HuH-7 (cell line): ENCODE measurements at places on chromosomes 16 and 17.
A peak's percentile ranks its signal among the peaks of the same experiment; 100 is the strongest.

- DNase-seq: no peak
Measured at GRCh38 chr16:30692396-30693064, 6.4 kb upstream of the SRCAP start.

GRCh38 chr17:17537311-17538099 lies 41.3 kb upstream of the RASD1 start:
- DNase-seq: no peak

DNA sequence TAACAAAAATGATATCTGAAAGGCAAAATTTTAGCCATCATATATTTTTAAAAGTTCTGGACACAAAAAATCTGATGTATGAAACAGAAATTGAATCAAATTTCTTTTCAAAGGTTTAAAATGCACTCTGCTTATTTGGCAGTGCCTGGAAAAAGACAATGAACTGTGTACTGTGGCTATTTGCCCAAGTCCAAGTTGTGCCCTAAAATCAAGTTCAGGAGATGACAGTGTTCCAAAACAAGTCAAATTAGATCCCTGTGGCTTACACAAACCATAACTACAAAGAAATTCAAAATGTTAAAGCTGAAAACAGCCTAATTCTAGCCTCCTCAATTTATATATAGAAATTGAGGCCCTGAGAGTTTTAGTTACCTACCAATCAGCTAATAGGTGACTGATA lies 25.6 kb downstream of the CMC2 start:
- DNase-seq: no peak

GRCh38 chr17:18267927-18268711 lies 7.7 kb downstream of the MIEF2 start:
- no peak for DNase-seq

DNA sequence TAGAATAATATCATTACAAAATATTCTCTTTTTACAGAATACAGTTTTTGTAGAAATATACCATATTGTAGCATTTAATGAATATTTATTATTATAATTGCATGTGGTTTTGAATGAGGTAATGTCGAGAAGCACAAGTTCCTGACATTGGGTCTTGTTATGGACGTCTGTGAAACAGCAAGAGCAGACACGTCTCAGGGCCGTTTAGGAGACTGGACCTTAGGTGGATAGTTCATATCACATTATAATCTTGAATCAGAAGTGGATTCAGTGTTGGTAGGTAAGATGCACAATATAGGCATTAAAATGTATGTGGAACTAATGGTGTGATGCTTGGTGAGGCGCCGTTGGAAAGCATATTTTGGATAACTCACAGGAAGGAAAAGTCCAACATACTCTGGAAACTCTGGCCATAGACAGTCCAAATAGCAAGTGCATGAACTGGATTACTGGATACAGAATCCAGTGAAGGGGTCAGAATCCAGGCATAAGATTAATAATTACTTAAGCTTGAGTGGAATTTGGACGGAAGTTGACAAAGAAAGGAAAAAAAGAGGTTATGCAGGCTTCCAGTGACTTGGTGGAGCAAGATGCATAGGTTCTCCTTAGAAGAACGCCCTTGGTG lies 17.2 kb downstream of the ABCA8 start:
- peak; percentile 7 for DNase-seq

DNA sequence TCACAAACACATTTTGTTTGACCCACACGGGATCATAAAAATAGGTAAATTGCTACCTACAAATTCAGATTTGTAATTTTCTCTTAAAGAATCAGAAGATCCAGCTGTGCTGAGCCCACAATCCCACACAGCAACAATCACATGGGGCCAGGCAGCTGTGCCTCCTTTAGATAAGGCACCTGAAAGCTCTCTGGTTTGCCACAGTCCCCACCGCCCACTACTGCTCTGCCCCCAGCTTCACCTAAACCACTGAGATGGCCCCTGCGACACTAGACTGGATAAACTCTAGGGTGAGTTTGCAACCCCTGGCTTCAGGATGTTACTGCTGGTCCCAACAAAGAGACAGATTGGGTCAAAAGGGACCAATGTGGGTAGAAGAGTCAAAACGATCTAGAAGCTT lies 96.8 kb downstream of the GSG1L start:
- no peak for DNase-seq

GRCh38 chr16:73028721-73029361 lies 19.1 kb downstream of the ZFHX3 start:
- no peak for DNase-seq

- DNase-seq: no peak
Measured at GRCh38 chr17:79018370-79018695, 5.6 kb upstream of the C1QTNF1 start.

DNA sequence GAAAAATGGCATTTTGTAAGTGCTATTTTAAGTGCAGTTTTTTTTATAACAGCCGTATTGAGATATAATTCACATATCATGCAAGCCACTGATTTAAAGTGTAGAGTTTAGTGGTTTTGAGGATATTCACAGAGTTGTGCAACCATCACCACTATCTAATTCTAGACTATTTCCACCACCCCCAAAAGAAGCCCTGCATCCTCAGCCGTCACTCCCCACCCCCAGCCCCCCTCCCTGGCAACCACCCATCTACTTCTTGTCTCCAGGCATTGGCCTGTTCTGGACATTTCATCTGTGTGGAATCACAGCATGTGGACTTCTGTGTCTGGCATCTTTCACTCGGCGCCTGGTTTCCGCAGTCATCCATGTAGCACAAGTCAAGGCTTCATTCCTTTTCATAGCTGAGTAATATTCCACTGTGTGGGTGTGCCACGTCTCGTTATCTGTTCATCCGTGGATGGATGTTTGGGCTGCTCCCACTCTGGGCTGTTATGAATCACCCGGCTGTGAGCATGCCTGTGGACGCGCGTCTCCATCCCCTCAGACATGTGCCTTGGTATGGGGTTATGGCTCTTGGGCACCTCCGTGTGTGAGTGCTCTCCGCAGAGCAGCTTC lies 138.4 kb upstream of the CIBAR2 start:
- DNase-seq: no peak

DNA sequence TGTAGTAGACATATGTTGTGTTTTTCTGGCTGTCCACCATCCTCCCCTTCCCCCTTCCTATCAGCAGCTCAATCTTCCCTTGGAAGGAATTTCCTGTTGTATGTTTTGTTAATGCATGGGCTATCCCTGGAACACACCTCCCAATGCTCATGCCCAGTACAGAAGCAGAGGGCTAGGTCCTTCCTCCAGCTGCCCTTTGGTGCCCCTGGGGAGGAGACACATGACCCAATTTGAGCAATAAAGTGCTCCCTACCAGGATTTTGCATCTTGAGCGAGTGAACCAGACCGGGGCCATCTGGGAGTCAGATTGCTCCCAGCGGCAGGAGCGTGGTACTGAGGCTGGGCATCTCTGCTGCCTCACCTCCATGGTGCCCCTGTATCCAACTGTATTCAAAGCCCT lies 141.5 kb upstream of the MED13 start:
- no peak for DNase-seq

DNA sequence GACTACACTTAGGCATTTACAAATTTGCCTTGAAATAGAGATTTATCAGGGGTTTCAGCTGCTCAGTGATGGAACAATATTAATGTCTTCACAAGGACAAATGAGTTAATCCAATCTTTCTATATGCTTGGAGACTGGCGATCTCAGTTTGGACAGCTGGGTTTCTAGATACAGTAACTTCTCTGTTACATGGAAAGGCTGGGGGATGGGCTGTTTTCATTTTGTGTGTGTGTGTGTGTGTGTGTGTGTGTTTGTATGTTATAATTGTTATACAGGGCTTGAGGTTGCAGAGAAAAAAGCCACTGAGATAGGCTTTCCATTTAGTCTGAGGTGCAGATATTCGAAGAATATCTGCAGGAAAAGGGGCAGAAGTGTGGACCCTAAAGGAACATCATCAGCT lies 359.3 kb upstream of the SALL1 start:
- DNase-seq: no peak
